ENCODE measurements at places on chromosomes 7 and 10. TPM values are rescaled to one million over a fixed set of nuclear protein-coding genes. Genes with fewer than 3 reads are reported as not detected.
A peak's percentile ranks its signal among the peaks of the same experiment; 100 is the strongest.

The ZPBP gene
- total RNA-seq: not detected

The OR9A2 gene
- total RNA-seq: not detected

The SLIT1 gene
- 0.29 TPM for total RNA-seq

DNA sequence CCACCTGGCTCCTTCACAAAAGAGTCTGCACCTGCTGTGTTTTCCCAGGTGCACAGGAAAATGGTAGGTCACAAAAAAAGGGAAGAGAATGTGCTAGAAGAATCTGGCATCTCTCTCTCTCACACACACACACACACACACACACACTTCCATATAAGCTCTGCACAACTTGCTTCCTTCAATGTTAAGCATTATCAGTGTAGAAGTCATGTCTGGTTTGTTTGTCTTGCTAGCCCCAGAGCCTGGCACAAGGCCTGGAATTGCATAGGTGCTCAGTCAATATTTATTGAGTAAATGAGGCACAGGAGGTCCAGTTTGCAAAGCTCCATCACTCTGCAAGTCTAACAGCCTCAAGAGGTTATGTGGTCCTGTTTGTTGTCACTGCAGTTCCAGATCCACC lies 867.3 kb upstream of the AUTS2 start:
- DNase-seq: no peak

DNA sequence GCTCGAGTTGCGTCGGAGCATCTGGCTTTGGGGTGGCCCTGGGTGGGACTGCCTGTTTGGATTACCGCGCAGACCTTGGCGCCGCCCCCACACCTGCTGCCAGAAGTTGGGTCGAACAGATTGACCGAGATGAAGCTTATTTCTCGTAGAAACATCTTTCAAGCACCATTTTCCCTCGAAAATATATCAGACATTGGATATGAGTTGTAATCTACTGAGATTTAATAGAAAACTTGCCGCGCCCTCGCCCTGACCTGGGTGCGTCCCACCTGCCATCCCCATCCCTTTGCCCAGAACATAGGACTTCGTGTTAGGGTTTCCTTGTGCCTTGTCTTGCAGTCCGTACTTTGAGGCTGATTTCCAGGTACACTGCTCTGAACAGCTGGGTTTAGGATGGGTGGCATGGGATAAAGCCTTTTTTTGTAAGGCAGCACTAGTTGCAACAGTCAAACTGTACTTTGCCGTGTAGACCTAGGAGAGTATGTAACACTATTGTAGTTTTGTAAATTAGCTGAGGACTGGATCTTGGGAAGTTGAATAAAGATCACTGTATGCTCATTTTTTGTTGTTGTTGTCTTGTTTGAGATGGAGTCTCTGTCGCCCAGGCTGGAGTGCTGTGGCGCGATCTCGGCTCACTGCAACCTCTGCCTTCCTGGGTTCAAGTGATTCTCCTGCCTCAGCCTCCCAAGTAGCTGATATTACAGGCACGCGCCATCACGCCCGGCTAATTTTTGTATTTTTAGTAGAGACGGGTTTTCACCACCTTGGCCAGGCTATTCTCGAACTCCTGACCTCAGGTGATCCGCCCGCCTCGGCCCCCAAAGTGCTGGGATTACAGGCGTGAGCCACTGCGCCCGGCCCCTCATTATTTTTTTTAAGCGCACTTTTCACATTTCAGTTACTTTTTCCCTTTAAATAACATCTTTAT lies 978 bp downstream of the OGDH start:
- no peak for DNase-seq

DNA sequence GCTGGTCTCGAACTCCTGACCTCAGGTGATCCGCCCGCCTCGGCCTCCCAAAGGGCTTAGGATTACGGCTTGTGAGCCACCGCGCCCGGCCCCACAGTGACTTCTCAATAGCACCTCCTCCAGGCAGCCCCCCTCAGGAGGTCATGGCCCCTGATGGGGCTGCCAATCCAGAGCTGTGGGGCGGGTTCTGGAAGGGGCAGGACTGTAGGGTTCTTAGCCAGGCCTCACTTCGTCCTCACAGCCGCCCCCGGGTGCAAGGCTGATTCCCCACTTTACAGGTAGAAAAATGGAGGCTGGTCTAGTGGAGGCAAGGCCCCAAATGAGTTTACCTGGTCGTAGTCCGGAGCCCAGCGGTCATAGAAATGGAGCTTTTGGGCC lies 638 bp downstream of the METTL27 start:
- no peak for DNase-seq

- DNase-seq: no peak
These were observed 9.3 kb downstream of the ARL3 start for GRCh38 chr10:102704915-102705314.

- DNase-seq: no peak
These were observed 52.5 kb upstream of the SEPTIN7 start for GRCh38 chr7:35748371-35748770.

DNA sequence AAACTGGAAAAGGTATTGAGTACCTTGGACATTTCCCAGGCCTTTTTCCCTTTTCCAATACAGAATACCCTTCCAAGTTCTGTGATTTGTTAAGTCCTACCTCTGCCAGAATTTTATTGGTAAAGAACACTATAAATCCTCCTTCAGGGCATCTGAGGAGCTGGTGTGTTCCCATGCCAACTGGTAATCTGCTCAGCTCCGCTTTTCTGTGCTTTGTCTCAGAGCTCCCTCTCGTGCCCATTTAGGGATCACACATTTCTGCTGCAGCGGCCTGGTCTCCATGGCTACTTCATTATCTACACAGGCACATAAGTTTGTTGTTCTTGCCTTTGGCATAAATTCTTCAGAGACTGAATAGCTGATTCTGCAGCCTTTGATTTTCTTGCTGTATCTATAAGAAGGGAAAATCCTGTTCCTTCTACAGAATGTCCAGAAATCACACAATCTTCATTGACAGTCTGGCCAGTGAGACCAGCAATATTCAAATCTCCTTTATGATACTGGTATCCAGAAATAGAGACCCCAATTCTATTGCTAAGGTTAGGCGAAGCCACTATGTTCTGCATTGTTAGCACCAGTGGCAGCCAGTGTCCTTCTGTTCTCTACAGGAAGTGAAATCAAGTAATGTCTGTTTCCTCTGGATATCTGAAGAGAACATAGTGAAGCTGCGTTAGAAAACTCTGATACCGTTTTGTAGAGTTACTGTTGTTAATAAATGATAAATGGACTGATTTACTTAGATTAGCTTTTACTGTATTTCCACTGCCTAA lies 51.9 kb downstream of the DENND11 start:
- DNase-seq: peak; percentile 68

- DNase-seq: peak; percentile 56
These were observed 59.8 kb upstream of the CHST15 start for GRCh38 chr10:124153023-124153826.

DNA sequence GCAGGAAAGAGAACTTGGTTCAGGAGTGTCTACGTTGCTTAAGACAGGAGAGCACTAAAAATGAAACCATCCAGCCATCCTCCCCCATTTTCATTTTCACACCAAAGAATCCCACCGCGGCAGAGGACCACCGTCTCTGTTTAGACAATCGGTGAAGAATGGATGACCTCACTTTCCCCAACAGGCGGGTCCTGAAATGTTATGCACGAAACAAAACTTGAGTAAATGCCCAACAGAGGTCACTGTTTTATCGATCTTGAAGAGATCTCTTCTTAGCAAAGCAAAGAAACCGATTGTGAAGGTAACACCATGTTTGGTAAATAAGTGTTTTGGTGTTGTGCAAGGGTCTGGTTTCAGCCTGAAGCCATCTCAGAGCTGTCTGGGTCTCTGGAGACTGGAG lies 1.4 kb upstream of the IL6 start:
- DNase-seq: no peak
